ENCODE measurements at places on chromosomes 11 and 22.

- DNase-seq: no peak
Observed at GRCh38 chr11:65887723-65888162, 528 bp downstream of the FIBP start.

GRCh38 chr22:20433191-20433590 is 4.4 kb downstream of the SCARF2 start:
- DNase-seq: peak; percentile 18

DNA sequence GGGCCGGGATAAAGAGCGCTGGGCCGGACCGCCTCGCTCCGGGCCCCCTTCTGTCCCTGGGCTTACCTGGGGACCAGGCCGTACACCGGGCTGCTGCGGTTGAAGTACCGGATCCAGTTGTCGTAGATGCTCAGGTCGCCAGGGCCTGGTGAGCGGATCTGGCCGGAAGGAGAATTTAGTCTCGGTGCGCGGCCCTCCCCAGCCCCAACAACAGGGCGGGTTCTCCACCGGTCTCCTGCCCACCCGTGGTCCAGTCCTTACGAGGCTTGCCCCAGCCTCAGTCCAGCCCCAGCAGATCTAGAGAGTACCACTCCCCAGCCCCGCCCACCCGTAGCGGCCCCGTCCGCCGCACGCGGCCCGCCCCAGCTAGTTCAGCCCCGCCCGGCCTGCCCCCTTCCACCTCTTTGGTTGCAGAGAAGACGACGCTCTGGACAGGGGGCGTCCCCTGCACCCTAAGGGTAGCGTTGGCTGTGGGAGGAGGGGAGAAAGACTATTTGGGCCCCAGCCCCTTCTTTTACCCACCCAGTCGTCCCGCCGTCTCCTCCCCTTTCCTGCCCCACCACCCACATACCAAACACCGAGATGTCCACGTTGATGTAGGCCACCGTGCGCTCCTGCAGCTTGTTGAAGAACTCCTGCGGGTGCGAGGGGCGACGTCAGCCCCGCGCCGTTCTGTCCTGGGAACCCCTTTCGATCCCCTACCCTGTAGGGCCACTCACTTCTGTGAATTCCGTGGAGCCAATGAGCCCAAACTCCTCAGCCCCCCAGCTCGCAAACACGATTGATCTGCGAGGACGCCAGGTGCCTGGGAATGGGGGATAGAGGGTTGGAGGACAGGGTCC is 6.8 kb downstream of the SAC3D1 start:
- DNase-seq: no peak

- no peak for DNase-seq
Observed at GRCh38 chr11:32172041-32172847, 81.4 kb downstream of the RCN1 start.

DNA sequence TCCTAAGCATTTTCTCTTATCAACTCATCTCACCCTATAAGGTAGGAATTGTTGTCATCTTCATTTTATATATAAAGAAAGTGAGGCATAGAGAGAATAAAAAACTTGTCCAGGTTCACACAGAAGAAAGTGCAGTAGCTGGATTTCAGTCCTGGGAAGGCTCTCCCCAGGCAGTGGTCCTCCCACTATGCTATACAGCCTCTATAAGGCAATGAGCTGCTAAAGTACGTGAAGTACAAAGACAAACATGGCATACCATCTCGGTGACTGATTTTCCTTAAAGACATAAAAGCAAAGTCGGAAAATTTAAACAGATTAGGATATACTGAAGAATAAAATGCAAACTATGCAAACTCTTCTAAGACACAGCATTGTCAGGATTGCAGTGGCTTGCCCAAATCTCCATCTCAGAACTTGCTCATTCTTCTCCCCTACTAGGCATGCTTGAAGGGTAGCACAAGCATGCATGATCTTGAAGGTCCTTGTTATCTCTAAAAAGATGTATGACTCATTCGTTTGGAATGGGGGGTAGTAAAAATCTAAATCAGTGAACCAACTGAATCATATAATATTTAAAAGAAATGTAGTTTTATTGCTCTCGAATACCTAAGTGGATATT is 97.8 kb upstream of the CSNK2A3 start:
- no peak for DNase-seq
